ENCODE measurements at places on chromosomes 5 and 9.

DNA sequence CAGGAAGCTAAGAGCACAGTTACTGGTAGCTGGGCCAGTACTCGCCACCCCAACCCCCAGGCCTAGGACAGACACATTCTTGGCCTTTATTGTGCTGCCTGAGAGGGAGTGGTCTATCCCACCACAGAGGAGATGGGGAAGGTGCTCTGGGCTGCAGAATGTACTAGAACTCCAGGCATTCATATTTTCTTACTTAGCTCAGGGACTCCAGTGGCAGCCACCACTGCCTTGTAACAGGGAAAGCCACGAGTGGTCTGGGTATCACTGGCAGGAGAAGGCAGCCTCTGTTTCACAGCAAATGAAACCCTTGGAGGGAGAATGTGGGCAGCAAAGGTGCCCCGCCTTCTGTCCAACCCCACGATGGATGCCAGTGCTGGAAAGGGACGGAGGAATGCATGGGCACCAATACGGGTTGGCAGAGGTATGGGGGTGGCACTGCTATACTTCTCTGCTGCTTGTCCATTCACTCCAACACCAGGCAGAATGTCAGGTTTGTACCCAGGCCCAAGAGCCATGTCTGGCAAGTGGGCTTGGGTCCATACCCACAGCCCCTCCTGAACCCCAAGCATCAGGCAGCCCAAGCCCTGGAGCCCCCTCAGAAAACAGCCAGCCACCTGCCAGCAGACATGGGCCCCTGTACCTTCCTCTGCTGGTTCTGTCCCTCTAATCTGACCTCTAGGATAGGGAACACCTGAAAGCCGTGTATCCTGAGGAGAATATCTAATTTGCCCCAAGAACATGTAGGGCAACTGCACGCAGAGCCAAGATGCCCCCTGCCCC lies 4.6 kb downstream of the SEPTIN8 start:
- DNase-seq, result no peak

DNA sequence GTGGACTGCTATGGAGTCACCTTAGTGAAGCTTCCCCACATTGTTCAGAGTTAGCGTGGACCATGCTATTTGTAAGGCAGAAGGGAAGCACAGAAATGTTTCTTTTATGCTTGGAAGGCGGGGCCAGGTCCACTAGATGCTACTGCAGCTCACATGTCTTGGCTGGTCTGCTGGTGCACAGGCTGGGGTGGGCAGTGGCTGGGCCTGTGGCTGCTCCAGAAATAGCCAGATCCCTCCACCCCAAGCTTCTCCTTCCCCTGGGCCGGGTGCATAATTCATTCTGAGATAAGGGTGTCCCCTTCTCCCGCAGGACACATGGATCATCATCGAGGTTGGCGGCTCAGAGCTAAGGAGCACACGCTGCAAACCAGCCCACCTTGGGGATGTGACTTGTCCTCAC lies 14.5 kb upstream of the SEMA4D start:
- no peak for DNase-seq

GRCh38 chr5:111954516-111955395 lies 197.8 kb upstream of the NREP start:
- no peak for DNase-seq

DNA sequence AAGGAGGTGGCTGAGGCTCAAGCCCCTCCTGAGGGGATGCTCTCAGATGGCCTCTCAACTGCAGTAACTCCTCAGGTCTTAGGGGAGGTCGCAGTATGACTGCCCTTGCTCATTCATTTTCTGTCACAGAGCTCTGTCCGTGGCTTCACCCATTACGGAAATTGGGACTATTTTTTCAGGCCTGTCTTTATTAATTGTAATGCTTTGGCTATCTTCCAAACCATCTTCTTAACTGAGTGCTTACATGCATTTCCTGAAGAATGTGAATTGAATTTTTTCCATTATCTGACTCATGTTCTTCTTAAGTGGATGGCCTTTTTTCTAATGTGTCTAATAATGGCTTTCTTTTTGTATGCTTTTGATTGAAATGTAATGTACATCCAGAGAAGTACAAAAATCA lies 36.4 kb upstream of the SV2C start:
- no peak for DNase-seq

GRCh38 chr9:91937056-91937455 lies 13.0 kb downstream of the ROR2 start:
- no peak for DNase-seq

DNA sequence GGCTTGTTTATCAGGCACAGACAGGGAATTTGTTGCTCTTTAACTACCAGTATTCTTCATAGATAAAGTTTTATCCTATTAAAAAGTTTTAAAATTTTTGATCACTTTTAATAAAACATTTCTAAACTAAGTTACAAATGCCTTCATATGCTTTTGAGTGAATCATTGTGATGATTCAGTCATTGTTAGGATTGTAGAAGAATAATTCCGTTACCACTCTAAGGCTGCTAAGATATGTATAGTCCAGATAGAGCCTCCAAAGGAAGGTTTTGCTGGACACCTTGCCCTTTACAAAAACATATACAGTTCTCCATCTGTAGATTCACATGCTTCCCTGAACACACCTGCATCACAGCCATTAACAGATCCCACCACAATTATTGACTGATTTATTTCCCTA lies 233.7 kb downstream of the SPOCK1 start:
- no peak for DNase-seq

GRCh38 chr9:72362118-72362531 lies 2.9 kb downstream of the ZFAND5 start:
- no peak for DNase-seq

DNA sequence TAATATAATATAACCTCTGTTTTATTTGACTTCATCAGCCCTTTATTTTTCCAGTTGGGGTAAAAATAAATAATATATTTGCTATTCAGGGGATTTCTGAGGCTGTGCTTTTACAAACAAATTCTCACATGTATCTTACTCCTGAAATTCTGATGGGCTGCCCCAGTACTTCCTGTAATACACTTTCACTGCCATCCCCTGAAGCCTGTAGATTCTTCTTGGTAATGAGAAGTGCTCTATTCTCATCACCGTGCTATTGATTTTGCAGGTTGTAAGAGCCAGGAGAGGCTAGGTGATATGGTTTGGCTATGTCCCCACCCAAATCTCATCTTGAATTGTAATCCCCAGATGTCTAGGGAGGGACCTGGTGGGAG lies 91.9 kb upstream of the CEP78 start:
- DNase-seq, result no peak

- DNase-seq, result no peak
These were observed 18.8 kb upstream of the PHF2 start for GRCh38 chr9:93557366-93558137.

Data from cortex of kidney (tissue), 1 donor.